Right hindlimb (tissue), 1 donor: ENCODE measurements at places on chromosomes 4 and X.

DNA sequence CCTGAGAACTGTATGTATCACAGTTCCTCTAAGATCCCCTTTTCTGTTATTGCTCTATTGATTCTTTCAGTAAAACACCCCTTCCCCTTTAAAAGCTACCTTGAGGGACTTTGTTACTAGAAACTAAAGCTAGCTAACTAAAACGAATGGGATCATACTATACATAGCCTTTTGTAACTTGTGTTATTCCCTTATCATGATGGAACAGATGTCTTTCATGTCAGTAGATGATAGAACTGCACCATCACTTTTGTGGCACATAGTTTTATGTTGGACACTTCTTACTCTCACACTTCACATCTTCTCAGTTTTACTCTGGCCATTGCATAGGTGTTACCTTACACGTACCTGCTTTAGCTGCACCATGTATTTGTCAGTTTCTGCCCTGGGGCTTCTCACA is 46.6 kb upstream of the PGRMC2 start:
- no peak for DNase-seq

DNA sequence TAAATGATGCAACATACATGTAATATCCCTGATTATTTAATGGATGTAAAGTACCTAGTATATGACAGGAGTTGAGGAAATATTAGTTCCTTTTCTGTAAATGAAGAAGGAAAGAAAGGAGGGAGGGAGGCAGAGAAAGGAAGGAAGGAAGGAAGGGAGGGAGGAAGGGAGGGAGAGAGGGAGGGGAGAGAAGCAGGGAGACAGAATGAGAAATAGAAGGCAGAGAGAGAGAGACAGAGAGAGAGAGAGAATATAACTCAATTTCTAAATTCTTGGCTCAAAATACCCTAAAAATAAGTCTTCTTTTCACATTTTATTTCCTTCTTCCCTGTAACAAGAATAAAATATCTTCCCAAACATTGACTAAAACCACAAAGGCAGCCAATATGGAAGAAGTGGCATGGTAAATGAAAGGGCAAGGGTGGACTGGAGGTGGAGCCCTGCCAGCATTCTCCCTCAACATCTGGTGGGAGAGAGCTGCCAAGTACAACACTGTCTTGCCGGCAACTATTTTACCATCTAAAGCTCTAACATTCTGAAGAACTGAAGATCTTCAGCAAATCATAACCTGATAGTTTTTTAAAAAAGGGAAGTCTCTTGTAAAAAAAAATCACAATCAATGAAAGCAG is 245.1 kb downstream of the PPP3CA start:
- DNase-seq: peak; percentile 73

DNA sequence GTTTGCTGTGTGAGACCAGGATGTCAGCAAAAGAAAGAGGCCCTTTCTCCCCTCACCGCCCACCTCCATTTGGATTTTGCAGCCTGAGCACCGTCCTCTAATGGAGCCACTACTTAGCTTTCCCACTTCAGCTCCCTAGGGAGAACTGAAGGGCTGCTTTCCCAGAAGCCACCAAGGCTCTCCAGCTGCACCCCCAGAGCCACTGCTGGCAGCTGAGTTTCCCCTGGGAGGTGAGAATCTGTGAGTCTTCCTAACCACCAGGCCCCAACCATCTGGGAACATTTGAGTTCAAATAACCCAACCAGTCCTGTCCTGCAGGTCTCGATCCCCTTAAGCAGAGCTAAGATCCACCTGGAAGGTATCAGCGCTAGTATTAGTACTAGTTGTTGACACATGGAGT is 173.1 kb upstream of the USP9X start:
- DNase-seq: no peak

GRCh38 chr4:67483868-67484602 is 61.3 kb downstream of the CENPC start:
- DNase-seq: no peak

- DNase-seq: no peak
Observed at GRCh38 chrX:27276751-27277150, 186.4 kb downstream of the PPP4R3C start.

DNA sequence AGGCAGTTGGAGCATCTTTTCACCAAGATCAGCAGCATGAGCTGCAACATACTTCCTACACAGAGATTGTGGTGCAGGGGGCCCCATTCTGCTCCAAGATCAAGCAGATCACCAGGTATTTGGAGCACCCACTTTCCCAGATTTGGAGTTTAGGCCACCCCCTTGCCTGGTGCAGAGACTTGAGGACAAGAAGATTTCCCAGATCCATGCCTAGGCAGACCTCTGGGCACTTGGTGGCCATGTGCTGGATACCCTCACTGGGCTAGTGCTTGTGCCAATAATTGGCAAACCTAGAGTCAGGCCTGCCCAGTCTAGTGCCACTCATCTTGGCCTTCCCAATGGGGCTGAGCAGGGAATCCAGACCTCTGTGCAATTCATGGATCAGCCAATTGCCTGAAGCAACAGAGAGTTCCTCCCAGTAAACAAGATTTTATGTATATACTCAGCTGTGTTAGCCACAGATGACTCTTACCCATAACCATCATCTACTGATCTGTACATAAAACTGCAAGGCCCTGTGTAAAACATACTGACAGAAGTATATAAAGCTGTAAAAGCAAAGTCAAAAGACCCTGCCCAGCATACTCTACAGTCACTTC is 228.4 kb upstream of the EMCN start:
- DNase-seq: no peak
